ENCODE measurements at places on chromosomes 2 and 18.

DNA sequence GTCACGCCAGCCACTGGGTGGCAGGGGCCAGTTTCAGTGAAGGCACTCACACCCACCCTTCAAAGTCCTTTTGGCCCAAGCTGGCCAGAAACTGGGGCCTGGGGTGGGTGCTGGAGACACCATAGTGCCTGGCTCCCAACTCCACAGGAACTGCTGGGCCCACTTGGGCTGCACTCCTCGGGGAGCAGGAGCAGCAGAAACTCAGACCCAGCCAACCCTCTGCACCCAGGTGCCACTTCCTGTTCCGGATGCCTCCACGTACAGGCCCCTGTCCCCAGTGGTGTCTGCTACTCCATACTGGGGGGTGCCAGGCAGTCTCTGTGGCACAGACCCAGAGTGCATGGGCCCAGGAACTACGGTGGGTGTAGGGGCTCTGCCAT lies 42.5 kb upstream of the ZNF519 start:
- DNase-seq, result no peak

GRCh38 chr2:235148201-235149170 lies 196.7 kb downstream of the SH3BP4 start:
- no peak for DNase-seq

GRCh38 chr2:17805717-17806363 lies 10.4 kb upstream of the MSGN1 start:
- DNase-seq, result no peak

GRCh38 chr2:42084231-42084671 lies 36.4 kb downstream of the PKDCC start:
- DNase-seq, result peak; percentile 4

GRCh38 chr2:239407112-239407511 lies 6.3 kb upstream of the HDAC4 start:
- DNase-seq, result no peak

DNA sequence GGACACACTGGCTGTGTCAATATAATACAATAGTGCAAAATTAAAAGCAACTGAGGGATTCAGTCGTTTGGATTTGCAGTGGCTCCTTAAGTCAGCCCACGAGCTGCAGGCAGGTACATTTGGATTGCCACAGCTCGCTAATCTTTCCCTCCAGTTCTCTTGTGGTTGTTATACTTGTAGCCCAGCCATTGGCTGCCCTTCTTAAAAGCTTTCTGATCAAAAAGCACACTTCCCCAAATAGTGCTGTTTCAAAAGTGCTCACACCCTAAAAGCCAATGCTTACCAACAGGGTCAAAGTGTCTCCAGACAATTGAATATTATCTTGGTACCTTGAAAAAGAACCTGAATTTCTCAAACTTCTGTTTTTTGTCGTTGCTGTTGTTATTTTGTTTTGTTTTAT lies 404.7 kb upstream of the FAM98A start:
- DNase-seq, result no peak

DNA sequence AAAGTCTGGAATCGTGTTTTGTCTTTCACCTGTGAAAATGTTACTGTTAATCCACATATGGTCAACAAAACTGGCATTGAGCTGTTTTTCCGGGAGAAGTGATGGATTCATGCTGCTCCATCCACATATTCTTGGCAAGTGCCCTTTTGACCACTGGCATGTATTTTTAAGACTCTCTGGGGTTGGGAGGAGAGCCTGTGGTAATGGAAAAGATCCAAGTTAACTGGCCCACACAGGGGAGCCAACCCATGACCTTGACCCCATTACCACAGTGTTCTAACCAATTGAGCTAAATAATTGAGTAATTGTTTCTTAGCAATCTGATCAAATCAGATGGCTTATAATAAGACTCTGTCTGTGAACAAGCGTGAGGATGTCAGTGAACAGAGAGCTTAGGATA lies 296.2 kb upstream of the NRP2 start:
- peak; percentile 9 for DNase-seq

GRCh38 chr18:75739682-75740081 lies 312.2 kb upstream of the SMIM21 start:
- DNase-seq, result no peak

GRCh38 chr2:14501061-14501460 lies 131.5 kb upstream of the LRATD1 start:
- DNase-seq, result no peak
